ENCODE measurements at places on chromosomes 12 and 14. TPM values are rescaled to one million over a fixed set of nuclear protein-coding genes. Genes with fewer than 3 reads are reported as not detected.

Gene EIF5
- total RNA-seq, result 498 TPM

Gene OR5AU1
- not detected for total RNA-seq

Gene TSPAN9
- total RNA-seq, result 1.6 TPM

Gene SLIRP
- 33.1 TPM for total RNA-seq

Measured in natural killer cell (primary cell).